Suprapubic skin (tissue), 4 donors: ENCODE measurements at places on chromosomes 7 and 10.
A peak's percentile ranks its signal among the peaks of the same experiment; 100 is the strongest.

- no peak for DNase-seq
- no peaks in the 10 kb centered on the region for H3K27me3 ChIP-seq
- H3K36me3 ChIP-seq = no peaks in the 10 kb centered on the region
- H3K4me3 ChIP-seq = no peak overlapping the region
Measured at GRCh38 chr10:58781873-58782488, 269.3 kb downstream of the BICC1 start.

DNA sequence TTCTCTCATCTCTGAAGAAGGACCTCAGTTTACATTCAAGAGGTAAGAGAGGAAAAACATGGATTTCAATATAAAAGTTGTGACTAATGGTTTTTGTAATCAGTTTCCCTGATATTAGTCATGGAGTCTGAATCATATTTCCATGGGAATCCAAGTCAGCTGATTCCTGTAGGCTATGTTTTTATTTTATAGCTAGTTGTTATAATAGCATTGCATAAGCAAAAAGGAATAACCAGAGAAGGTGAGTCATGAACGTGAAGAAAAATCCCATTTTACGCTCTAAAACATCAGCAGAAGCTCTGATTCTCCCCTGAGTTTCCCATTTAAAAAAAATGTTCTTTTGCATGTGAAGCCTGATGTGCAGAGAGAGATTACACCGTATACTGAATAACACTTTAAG is 299.3 kb downstream of the SFMBT2 start:
- no peak for DNase-seq
- no peak overlapping the region for H3K27ac ChIP-seq
- H3K4me1 ChIP-seq = no peaks in the 10 kb centered on the region

GRCh38 chr7:76073335-76073990 is 25.6 kb downstream of the MDH2 start:
- H3K27ac ChIP-seq = no peak overlapping the region
- H3K4me1 ChIP-seq = peaks cover 23% of the 10 kb centered on the region
- H3K4me3 ChIP-seq = no peak overlapping the region
- DNase-seq = no peak

DNA sequence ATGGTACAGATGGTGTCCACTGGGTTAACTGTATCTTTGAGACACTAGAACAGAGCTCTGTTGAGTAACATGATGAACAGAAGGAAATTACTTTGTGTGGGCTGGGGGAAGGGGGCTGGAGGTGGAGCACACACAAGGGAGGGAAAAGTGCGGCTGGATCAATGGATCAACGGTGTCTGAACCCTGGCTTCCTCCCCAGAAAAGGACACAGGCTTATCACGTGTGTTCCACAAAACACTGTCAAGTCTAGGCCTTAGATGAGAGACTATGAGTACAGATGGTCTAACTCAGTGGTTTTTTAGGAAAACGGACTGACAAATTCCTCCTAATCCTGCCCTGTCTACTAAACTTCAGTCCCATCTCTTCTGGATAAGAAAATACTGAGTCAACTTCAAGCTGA is 27.8 kb downstream of the HSPB1 start:
- no peak for DNase-seq
- H3K4me1 ChIP-seq = peaks cover 25% of the 10 kb centered on the region
- H3K36me3 ChIP-seq = peaks cover 48% of the 10 kb centered on the region
- no peak overlapping the region for H3K4me3 ChIP-seq

- H3K4me1 ChIP-seq = peaks cover 26% of the 10 kb centered on the region
- DNase-seq = no peak
- no peaks in the 10 kb centered on the region for H3K27me3 ChIP-seq
- no peak overlapping the region for H3K27ac ChIP-seq
Measured at GRCh38 chr7:129317450-129317849, 92.6 kb downstream of the AHCYL2 start.

DNA sequence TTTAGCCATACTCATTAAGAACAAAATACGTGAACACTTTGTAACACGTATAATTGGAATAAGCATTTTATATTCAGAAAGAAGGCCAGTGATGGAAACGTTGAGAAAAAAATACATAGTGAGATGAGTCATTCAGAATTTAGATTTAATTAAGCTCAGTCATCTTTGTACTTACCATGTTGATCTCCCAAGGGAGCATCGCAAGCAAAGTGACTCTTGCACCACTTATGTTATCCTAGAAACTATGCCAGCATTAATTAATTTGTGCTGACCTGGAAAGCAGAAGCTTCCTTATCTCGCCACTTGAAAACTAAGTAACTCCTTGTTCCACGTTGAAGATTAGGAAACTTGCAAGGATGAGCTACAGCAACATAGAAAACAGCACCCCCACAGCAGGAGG is 9.7 kb upstream of the MPP7 start:
- no peak overlapping the region for H3K4me3 ChIP-seq
- no peaks in the 10 kb centered on the region for H3K4me1 ChIP-seq
- no peak for DNase-seq
- no peaks in the 10 kb centered on the region for H3K36me3 ChIP-seq

GRCh38 chr7:33422825-33423645 is 293.7 kb downstream of the BBS9 start:
- H3K4me1 ChIP-seq = no peaks in the 10 kb centered on the region
- no peak for DNase-seq
- H3K27ac ChIP-seq = no peak overlapping the region
- H3K36me3 ChIP-seq = no peaks in the 10 kb centered on the region
- H3K27me3 ChIP-seq = no peaks in the 10 kb centered on the region

- H3K27me3 ChIP-seq = no peaks in the 10 kb centered on the region
- no peak for DNase-seq
- no peak overlapping the region for H3K4me3 ChIP-seq
- no peak overlapping the region for H3K27ac ChIP-seq
- peaks cover 16% of the 10 kb centered on the region for H3K36me3 ChIP-seq
Measured at GRCh38 chr7:41977151-41977651, 259.8 kb downstream of the GLI3 start.

DNA sequence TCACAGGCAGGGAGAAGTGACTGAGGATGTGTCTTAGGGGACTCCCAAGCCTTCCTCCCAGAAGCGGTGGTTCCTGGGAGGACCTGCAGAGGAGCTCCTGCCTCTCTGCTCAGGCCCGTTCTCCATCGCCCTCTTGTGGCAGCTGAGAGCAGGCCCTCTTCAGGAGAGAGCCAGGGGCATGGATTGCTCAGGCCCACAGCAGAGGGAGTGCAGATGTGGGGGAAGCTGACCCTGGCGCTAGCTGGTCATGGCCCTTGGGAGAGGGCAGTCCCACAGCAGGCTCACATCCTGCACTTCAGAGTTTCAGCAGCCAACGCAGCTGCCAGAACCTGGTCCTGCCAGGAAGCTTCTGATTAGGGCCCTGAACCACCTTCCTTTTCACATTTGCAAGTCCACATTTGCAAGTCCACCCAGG is 94.8 kb upstream of the TARP start:
- H3K4me3 ChIP-seq = no peak overlapping the region
- peak; percentile 72 for DNase-seq
- H3K27me3 ChIP-seq = no peaks in the 10 kb centered on the region
- peaks cover 15% of the 10 kb centered on the region for H3K4me1 ChIP-seq

- H3K27ac ChIP-seq = peak overlapping the region; percentile 72
- H3K4me1 ChIP-seq = peaks cover 5% of the 10 kb centered on the region
- H3K36me3 ChIP-seq = no peaks in the 10 kb centered on the region
- H3K27me3 ChIP-seq = peaks cover 5% of the 10 kb centered on the region
- H3K4me3 ChIP-seq = peak overlapping the region; percentile 61
Measured at GRCh38 chr10:27252267-27253000, 11.8 kb upstream of the ACBD5 start.
